Caco-2 (cell line): ENCODE measurements at places on chromosomes 1 and 21. TPM values are rescaled to one million over a fixed set of nuclear protein-coding genes. Genes with fewer than 3 reads are reported as not detected.
A peak's percentile ranks its signal among the peaks of the same experiment; 100 is the strongest.

DNA sequence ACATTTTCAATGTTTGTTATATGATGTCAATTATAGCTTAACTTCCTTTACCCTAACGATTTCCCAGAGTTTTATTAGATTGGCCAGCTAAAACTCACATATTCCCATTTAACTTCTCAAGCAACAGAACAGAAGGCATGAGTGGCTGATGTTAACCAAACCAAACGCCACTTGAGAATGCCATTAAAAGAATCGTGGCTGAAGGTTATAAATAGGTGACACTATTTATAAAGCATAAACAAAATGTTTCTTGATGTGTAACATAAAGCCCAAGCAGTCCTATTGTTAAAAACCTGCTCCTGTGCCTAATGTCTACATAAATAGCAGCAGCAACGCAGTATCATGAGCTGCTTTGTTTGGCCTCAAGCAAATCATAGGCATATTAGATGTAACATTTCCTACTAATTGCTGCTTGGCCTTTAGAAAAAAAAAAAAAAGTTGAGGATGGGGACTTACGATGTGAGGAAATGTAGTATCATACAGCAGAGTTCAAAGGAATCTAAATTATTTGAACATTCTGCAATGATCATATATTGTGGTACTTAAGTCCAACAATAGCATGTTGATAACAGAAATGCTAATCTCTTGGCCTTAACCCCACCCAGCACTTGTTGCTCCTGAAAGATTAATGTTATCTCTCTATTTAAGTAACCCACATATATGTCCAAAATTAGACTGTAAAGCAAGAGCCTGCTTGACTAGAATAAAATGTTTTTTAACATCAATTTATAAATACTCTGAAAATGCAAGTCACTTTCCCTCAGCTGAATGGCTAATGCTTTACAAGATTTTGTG lies 106.0 kb downstream of the ESRRG start:
- no peak overlapping the region for H3K4me3 ChIP-seq
- no peaks in the 10 kb centered on the region; the same call in 1 of the 2 replicates for H3K4me1 ChIP-seq
- DNase-seq, result no peak
- H3K27ac ChIP-seq, result no peak overlapping the region
- no peaks in the 10 kb centered on the region for H3K27me3 ChIP-seq
- no peaks in the 10 kb centered on the region for H3K36me3 ChIP-seq

GRCh38 chr1:167701510-167701909 lies 20.3 kb upstream of the MPZL1 start:
- no peaks in the 10 kb centered on the region for H3K4me1 ChIP-seq
- DNase-seq, result no peak
- no peak overlapping the region for H3K4me3 ChIP-seq
- H3K27me3 ChIP-seq, result no peaks in the 10 kb centered on the region

- H3K36me3 ChIP-seq, result no peaks in the 10 kb centered on the region
- H3K4me1 ChIP-seq, result no peaks in the 10 kb centered on the region
- no peak overlapping the region for H3K4me3 ChIP-seq
- no peaks in the 10 kb centered on the region for H3K27me3 ChIP-seq
- DNase-seq, result no peak
These were observed 30.5 kb downstream of the AADACL4 start for GRCh38 chr1:12674358-12674757.

DNA sequence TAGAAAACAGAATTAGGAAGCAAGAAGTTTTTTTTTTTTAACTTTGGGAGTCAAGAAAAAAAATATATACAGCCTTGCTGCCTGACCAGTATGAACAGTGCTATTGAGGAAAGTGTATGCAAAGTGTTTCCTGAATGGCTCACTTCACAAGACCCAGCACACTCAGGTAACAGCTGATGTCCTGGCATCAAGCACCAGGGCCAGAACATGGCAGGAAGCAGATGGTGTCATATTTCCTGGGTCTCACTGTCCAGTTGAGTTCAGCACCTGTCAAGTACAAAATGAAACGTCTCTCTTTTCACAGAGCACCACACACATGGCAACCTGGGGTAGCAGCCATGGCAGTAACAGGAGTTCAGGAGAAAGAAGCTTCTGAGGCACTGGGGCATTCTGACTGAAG lies 372.3 kb downstream of the TTLL7 start:
- H3K4me3 ChIP-seq, result no peak overlapping the region
- no peaks in the 10 kb centered on the region for H3K27me3 ChIP-seq
- no peak overlapping the region for H3K27ac ChIP-seq
- no peak for DNase-seq
- H3K36me3 ChIP-seq, result no peaks in the 10 kb centered on the region
- H3K4me1 ChIP-seq, result no peaks in the 10 kb centered on the region

DNA sequence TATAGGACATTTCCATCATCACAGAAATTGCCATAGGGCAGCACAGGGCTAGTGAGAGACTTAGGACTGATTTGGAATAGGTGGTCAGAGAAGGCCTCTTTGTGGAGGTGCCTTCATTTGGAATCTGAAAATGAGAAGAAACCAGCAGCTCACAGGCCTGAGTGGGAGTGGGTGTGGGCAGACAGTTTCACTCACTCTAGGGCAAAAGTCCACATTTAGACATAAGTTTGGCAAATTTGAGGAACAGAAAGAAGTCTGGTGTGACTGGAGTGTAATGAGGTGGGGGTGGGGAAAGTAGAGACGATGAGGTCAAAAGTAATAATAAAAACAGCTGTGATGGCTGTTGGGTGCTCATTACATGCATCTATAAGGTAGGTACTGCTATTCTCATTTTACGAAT lies 22.4 kb upstream of the BCAR3 start:
- DNase-seq, result no peak
- H3K36me3 ChIP-seq, result no peaks in the 10 kb centered on the region
- H3K27ac ChIP-seq, result no peak overlapping the region
- H3K4me1 ChIP-seq, result no peaks in the 10 kb centered on the region
- no peaks in the 10 kb centered on the region for H3K27me3 ChIP-seq
- no peak overlapping the region for H3K4me3 ChIP-seq

GRCh38 chr1:54437783-54438182 lies 31.6 kb upstream of the SSBP3 start:
- no peaks in the 10 kb centered on the region for H3K4me1 ChIP-seq
- H3K36me3 ChIP-seq, result no peaks in the 10 kb centered on the region
- H3K4me3 ChIP-seq, result no peak overlapping the region
- no peaks in the 10 kb centered on the region for H3K27me3 ChIP-seq
- DNase-seq, result no peak

DNA sequence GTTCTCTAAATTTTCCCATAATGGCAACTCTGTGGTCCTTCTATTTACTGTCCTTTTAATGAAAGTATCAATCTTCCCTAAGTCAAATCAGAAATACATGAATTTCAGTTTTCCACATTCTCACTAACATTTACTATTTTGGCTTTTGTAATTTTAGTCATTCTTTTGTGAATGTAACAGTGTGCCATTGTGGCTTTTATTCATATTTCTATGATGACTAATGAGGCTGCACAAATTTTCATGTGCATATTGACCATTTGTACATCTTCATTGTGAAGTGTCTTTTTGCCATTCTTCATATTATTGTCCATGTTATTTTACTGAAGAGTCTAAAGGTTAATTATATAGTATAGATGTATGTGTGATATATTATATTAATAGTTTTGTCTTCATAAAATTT lies 431.0 kb upstream of the BRINP3 start:
- no peaks in the 10 kb centered on the region for H3K27me3 ChIP-seq
- no peak overlapping the region for H3K27ac ChIP-seq
- H3K4me1 ChIP-seq, result no peaks in the 10 kb centered on the region
- H3K36me3 ChIP-seq, result no peaks in the 10 kb centered on the region
- no peak overlapping the region for H3K4me3 ChIP-seq

DNA sequence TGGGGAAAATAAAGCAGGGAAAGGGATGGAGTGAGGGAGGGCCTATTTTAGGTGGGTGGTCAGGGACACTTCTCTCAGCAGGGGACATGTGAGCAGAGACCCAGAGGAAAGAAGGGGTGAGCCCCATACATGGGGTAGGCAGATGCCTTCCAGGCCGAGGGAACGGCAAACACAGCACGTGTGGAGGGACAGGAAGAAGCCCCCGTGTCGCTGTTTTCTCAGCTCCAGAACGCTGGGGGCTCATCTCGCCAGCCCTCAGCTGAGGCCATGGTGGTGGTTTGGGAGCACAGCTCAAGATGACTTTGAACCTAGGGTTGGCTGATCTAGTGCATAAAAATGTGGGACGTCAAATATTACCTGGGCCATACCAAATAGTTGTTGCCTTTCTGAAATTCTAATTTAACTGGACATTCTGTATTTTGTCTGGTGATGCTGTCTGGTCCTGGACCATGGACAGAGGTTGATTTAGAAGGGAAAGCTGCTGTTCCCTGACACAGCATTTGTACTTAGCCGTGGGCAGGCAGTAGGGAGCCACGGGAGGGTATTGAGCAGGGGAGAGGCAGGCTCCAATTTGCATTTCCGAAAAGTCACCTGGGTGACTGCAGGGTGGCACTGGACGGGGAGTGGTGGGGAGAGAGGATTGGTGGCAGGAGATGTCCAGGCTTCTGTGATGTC lies 53.1 kb upstream of the RUNX3 start:
- no peak overlapping the region for H3K27ac ChIP-seq
- no peaks in the 10 kb centered on the region for H3K4me1 ChIP-seq
- no peaks in the 10 kb centered on the region for H3K36me3 ChIP-seq
- H3K4me3 ChIP-seq, result no peak overlapping the region
- no peak for DNase-seq
- no peaks in the 10 kb centered on the region for H3K27me3 ChIP-seq

The SLAMF7 gene
- total RNA-seq, result not detected in 2 replicates

DNA sequence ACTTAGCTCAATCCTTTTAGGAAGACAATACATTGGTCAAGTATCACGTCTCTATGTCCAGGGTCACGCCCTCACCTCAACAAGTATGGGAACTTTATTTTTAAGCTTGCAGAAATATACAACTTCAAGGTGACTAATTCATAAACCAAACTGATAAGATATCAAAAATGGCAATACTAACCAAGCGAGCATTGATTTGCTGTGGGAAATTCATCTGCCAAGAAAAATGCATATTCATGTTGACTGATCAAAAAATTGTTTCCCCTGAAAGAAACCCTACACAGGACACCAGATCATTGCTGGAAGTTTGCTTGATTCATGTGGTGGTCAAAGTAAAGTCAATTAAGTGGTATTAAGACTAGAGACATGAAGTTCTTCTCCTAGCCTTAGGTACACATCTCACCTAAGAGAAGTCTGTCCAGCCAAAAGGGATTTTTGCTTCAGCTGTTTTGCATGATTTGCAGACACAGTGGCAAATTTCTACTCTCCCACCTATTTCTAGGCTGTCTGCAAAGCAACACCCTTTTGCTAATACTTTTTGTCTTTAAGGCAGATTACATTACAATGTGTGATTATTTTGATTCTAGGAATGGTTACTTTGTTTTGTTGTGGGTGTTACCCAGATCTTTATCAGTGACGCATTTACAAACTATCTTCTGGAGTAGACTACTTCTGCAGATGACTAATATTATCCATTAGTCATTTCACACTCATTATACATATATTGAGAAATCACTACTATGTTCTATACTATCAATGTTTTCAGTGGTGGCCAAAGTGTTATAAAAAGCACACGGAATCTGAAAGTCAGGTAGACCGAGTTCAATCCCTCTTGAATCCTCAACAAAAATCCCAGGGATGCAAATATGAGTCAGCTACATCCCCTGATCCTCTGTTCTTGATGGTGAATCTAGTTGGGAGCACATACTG lies 12.4 kb downstream of the SAMSN1 start:
- H3K27ac ChIP-seq, result no peak overlapping the region
- no peak overlapping the region for H3K4me3 ChIP-seq
- no peaks in the 10 kb centered on the region for H3K27me3 ChIP-seq
- DNase-seq, result no peak
- H3K4me1 ChIP-seq, result no peaks in the 10 kb centered on the region
- H3K36me3 ChIP-seq, result no peaks in the 10 kb centered on the region

The BMP8B gene
- total RNA-seq, result 5.8 and 5.9 TPM in 2 replicates

The ARHGEF16 gene
- total RNA-seq, result 35.6 and 40.6 TPM in 2 replicates

The LMOD1 gene
- total RNA-seq, result 0.11 TPM in 1 of 2 replicates, not detected in the other

- no peaks in the 10 kb centered on the region for H3K27me3 ChIP-seq
- no peak for DNase-seq
- no peaks in the 10 kb centered on the region for H3K4me1 ChIP-seq
- H3K36me3 ChIP-seq, result no peaks in the 10 kb centered on the region
These were observed 137.2 kb downstream of the OMA1 start for GRCh38 chr1:58409336-58409735.

GRCh38 chr21:43995521-43996105 lies 16.5 kb upstream of the TRAPPC10 start:
- no peak for DNase-seq
- no peaks in the 10 kb centered on the region for H3K36me3 ChIP-seq
- H3K27me3 ChIP-seq, result no peaks in the 10 kb centered on the region
- no peaks in the 10 kb centered on the region; the same call in 1 of the 2 replicates for H3K4me1 ChIP-seq
- no peak overlapping the region for H3K27ac ChIP-seq

- H3K4me3 ChIP-seq, result no peak overlapping the region
- no peaks in the 10 kb centered on the region for H3K4me1 ChIP-seq
- no peaks in the 10 kb centered on the region for H3K36me3 ChIP-seq
These were observed 32.7 kb downstream of the XCL1 start for GRCh38 chr1:168608796-168609715.

GRCh38 chr1:41373373-41373772 lies 12.1 kb downstream of the FOXO6 start:
- no peaks in the 10 kb centered on the region for H3K36me3 ChIP-seq
- H3K4me1 ChIP-seq, result peaks cover 15% of the 10 kb centered on the region
- no peaks in the 10 kb centered on the region for H3K27me3 ChIP-seq
- DNase-seq, result no peak

DNA sequence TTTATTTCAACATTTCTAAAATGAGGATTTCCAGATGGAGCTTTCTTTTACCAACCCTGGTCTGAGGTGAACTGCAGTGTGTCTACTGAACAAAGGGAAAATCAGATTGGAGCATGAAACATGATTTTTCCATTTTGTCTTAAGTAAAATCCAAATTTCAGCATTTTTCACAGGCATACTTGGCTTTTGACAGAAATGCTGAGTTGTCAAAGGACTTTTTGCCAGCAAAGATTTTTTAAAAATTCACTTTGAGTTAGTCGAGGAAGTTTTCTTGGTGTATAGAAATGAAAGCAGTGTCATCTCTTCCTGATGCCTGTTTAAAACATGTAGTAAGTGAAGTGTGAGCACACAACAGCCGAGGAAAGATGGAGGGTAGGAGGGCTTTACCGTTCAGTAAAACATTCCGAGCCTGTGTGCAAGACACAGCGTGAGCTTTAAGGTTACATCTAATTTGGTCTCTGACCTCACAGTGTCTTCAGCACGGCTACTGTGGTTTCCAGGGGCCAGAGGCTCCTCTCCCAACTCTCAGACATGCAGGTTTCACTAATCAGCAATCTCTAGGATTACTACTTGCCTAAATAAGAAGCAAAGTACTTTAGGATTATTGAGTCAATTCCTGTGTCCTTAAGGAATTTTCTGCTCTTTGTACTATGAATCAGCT lies 45.9 kb downstream of the SAMD13 start:
- DNase-seq, result no peak
- H3K27me3 ChIP-seq, result no peaks in the 10 kb centered on the region
- no peaks in the 10 kb centered on the region for H3K4me1 ChIP-seq
- H3K27ac ChIP-seq, result no peak overlapping the region
- no peak overlapping the region for H3K4me3 ChIP-seq

GRCh38 chr1:54488065-54488750 lies 59.8 kb upstream of the ACOT11 start:
- DNase-seq, result peak; percentile 89
- H3K4me1 ChIP-seq, result peaks cover 17% of the 10 kb centered on the region
- peak overlapping the region; percentile 56 for H3K4me3 ChIP-seq
- no peaks in the 10 kb centered on the region for H3K27me3 ChIP-seq

The MRPL39 gene
- total RNA-seq, result 37.3 and 39.8 TPM in 2 replicates
